ENCODE measurements at places on chromosomes 11 and 22.

GRCh38 chr11:65557280-65558001 is 718 bp downstream of the LTBP3 start:
- DNase-seq = no peak

- no peak for DNase-seq
These were observed 126.2 kb downstream of the BCR start for GRCh38 chr22:23306438-23306921.

DNA sequence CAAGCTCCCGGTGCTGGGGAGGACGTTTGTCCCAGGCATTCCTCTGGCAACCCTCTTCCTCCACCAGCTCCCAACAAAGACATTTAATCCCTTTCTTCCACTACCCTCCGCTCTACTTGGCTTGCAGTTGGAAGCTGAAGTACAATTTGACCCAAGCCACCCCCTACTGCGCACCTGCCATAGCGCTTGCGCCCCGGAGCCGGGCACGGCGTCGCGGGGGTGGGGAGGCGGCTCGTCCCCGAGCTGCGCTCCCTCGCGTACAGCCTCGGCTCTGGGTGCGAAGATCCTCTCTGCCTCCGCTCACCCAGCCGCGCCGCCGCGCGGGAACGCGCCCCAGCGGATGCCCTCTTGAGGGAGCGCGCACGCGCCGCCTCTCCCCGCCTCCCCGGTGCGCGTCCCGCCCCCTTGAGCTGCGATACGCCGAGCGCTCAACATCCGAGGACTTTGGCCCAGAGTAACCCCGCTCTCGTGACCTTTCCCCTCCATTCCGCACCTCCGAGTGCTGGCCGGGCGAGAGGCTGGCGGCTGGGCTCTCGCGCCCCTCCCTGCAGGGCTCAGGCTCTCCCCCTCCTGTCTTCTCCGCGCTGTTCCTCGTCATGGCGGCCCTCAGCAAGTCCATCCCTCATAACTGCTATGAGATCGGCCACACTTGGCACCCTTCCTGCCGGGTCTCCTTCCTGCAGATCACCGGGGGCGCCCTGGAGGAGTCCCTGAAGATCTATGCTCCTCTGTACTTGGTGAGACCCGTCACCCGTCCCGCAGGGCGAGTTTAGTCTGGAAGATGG is at the start of gene TMEM135:
TMEM135 (plus strand) TSS at position 485 of the 785 bp plus-strand sequence; CDS start at position 597, 112 bp downstream.
- peak; percentile 86 for DNase-seq

DNA sequence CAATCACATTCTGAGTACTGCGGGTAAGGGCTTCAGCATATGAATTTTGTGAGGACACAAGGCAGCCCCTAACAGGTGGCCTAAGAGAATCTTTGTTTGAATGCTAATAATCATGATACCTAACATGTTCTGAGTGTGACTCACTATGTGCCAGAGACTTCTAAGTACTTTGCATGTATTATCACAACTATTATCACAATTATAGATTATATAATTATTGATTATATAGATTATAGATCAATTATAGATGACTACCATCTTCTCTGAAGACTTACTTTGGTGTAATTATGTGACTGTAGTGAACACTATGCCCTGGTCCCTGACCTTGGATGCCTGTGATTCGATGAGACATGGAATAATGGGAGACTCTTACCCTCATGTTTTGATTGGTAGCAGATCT is 62.6 kb downstream of the FLI1 start:
- DNase-seq = no peak

DNA sequence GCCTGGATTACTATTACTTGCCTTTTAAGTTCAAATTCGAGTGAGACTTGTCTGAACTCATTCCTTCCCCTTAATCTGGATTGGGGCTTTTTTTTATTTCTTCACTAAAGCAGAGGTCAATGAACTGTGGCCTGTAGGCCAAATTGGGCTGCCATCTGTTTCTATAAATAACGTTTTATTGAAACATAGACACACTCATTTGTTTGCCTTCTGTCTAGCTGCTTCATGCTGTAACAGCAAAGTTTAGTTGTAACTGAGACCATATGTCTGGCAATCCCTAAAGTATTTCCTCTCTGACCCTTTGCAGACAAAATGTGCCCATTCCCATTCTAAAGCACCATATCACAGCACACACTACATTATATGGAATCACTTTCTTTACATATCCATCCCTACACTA is 207.9 kb upstream of the ISX start:
- DNase-seq = no peak

DNA sequence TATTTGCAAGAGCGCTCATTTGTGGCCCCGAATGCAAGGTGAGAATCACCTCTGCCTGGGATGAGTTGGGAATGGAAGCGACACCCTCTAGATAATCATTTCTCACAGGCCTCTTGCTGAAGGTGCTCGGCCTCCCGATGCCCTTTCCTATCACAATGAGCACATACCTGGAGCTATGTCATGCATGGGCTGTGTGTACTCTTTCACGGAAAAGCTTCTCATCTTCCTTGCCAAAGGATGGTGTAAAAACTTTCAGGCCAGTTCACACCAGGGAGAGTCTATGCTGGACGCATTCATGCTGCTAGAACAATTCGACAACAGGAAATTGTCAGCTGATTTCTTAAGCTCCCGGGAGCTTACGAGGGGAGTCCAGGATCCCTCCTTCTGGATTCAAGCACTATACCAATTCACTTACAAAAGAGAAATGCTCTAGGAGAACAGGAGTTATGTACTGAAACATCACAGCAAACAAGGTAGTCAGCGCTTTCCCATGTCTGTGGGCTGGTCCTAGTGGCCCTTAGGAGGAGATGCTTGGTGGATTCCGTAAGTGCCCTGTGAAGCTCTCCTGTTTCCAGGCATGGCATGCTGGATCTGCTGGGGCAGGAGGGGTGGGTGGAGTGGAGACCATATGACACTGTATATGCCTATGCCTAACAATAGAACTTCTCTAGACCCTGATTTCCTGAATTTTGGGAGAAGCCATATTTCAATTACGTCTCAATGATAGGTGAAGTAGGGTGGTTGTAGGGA is 53.1 kb upstream of the B3GAT1 start:
- DNase-seq = no peak

GRCh38 chr11:16178273-16178672 is 178.1 kb downstream of the SOX6 start:
- no peak for DNase-seq

GRCh38 chr11:62922189-62922589 is 1.0 kb upstream of the CHRM1 start:
- no peak for DNase-seq

DNA sequence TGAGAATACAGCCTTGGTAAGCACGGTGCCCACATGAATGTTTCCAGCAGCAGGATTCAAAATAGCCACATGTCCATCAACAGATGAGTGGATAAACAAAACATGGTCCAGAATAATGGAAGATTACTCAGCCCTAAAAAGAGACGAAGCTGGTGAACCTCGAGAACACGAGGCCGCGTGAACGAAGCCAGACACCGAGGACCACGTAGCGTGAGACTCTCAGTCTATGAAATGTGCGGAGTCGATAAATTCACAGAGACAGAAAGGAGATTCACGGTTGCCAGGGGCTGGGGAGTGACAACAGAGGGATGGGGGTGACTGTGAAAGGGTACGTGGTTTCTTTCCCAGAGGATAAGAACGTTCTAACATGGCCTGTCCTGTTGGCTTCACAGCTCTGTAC is 2.9 kb upstream of the ASCL2 start:
- DNase-seq = peak; percentile 3

Data from CD8-positive, alpha-beta T cell (primary cell).